ENCODE measurements at places on chromosomes 3 and 15. TPM values are rescaled to one million over a fixed set of nuclear protein-coding genes. Genes with fewer than 3 reads are reported as not detected.

Gene RPS17
- 707 TPM for total RNA-seq

GRCh38 chr3:32138545-32139104 lies 32.2 kb downstream of the GPD1L start:
- DNase-seq, result no peak

GRCh38 chr3:56118968-56119367 lies 349.3 kb downstream of the ERC2 start:
- DNase-seq, result no peak

- DNase-seq, result no peak
Observed at GRCh38 chr15:46502667-46503066, 867.8 kb downstream of the SQOR start.

DNA sequence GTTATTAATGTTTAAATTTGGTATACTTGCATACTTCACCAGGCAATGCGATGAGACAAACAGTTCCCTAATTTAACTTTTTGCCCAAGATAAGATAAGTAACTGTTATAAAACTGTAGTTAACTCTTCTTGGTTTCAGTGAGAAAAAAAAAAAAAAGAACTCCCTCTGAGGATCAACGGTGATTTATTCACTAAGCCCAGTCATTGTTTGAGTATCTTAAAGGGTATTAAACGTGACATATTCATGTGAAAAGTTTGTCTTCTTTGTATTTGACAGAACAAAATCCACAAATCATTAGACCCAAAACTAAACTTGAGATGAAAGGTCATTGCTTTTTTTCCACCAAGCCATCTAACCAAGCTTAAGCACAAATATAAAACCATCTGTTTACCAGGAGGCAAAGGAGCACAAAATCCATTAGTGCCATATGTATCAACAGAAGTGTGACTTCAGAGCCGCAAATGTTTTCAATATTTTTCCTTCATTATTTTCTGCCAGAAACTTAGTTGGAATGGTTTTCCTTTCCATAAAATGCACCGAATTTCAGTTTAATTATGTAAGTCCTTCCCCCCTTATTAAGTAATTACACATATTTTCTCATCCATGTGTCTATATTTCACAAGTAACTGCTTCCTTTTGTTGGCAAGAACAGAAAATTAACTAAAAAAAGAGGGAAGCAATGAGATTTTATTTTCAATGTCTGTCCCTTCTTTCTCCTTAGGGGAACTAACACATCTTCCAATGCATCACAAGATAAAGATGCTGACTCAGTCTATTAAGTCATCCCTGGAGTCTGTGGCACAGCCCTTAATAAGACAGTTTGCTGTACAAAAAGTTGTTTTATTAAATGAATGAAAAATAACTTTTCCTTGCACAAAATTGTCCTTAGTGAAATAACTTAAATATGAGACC lies 92.2 kb upstream of the RAP2B start:
- no peak for DNase-seq

Gene ZNF80
- total RNA-seq, result not detected

Gene CCR8
- total RNA-seq, result not detected

DNA sequence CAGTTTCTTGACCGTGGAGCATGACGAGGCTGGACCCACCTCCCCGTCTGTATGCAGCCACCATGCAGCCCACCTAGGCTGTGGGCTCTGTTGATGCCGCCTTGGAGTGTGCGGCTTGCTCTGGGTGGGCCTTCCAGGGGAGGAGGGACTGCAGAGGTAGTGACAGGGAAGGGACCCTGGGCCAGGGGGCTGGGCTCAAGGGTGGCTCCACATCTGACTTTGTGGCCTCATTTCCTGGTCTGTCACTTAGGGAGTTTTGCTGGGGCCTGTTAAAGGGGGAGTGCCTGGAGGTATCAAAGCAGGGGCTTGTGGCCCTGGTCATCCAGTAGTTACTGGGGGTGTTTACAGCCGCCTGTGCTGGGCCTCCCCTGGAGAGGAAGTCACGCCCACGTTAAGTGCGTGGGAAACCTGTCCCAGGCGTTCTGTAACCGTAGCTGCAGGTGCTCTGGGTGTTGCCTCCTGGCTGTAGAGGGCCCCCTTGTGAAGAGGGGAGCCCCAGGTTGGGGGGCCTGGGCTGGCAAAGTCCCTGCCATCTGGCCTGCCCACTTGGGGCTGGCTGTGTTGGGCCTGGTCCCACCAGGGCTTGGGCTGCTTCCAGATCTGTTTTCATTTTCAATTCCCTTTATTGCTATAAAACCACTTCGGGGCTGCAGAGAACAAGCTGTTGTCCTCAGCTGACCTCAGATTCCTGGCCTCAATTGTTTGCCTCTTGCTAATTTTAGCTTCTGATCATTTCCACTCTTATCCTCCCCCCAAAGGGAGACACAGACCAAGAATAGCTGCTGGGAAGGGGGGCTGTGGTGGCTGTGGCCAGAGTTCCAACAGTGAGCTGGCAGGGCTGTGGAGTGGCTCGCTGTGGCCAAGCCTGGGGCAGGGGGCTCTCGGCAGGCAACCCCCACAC lies 26.5 kb downstream of the KLF13 start:
- peak; percentile 81 for DNase-seq

GRCh38 chr15:55775316-55775715 lies 32.4 kb upstream of the PRTG start:
- DNase-seq, result no peak

All from Right ventricle myocardium superior (tissue), 1 donor.